ENCODE measurements at places on chromosomes 11 and 22.

DNA sequence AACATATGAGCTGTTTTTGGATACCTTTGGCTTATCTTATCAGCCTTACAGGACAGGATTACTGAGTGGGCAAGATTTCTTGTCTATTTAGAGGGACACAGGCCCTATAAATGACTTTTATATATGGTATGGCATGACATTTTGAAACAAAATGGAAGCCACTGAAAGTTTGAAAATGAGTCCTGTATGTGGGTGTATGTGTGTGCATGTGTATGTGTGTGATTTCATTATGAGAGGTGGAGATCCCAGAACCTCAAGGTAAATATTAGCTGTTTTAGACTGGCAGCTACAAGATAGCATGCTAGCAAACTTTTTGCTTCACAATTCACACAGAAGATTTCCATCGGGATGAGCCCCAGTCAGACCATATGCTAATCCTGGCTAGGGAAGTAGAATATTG is 970.5 kb upstream of the CCDC90B start:
- DNase-seq = no peak

DNA sequence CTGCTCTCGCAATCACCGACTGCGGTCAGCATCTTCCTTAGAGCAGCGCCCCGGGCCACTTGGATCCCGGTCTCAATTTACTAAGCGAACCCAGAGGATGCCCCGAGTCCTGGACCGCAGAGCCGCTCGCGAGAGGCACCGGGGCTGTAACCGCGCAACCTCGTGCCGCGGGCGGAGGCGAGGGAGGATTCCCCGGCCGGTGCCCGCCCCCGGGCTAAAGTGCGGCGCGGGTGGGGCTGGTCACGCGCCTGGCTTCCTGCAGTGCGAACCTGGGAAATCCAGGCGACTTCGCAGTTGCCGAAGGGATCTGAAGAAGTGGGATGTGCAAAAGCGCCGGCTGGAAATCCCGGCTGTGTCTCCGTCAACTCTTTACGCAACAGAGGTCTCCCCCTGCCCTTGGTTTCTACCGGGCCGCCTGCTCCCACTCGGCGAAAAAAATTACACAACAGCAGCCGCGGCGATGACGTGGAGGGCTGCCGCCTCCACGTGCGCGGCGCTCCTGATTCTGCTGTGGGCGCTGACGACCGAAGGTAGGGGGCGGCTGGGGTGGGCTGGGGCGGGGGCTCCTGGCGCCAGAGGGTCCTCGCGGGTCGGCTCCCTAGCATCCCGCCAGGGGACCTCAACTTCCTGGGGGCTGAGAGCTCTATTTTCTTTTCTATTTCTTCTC is at the start of gene NCR3LG1:
TSS of gene NCR3LG1 (plus strand) at position 291 of the 667 bp plus-strand sequence. CDS start at position 461, 170 bp downstream.
- DNase-seq = peak; percentile 33

DNA sequence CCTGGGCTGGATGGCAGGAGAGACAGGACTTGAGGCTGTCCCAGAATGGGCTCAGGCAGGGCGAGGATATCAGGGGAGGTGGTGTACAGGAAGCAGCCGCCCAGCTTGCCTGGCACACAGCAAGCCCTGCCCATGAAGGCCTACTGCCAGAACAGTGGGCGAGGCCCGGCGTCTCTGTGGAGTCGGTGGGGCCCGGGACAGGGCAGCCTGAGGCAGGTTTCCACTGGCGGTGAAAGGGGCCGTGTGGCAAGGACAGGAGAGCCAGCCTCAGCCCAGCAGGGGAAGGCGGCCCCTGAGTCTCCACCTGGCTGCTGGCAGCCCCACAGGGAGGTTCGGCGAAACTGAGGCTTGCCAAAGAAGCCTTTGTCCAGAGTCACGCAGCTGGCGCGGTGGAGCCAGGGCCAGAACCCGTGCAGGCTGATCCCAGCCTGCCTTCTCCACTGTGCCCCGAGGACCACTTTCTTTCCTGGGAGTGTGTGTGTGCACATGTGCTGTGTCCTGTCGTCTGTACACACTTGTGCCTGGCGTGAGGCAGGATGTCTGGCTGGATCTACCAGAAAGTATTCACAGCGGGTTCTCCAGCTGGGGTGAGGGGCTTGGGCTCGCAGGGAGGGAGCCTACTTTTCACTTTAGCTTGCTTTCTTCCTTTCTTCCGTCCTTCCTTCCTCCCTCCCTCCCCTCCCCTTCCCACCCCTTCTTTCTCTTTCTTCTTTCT is 1.2 kb downstream of the TSPO start:
- peak; percentile 52 for DNase-seq

DNA sequence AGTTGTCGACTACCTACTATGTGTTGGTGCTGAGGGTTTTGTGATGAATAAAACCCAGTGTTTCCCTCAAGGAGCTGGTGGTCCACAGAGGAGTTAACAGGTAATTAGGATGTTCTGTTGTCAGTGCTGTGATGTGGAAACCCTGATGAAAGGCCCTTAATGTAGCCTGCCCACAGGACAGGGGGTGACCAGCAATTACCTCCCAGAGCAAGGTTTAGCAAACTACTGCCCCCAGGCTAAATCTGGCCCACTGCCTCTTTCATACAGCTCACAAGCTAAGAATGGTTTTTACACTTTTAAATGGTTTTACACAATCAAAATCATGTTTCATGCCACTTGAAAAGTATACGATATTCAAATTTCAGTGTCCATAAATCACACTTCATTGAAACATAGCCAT is 536.2 kb downstream of the MIAT start:
- no peak for DNase-seq

DNA sequence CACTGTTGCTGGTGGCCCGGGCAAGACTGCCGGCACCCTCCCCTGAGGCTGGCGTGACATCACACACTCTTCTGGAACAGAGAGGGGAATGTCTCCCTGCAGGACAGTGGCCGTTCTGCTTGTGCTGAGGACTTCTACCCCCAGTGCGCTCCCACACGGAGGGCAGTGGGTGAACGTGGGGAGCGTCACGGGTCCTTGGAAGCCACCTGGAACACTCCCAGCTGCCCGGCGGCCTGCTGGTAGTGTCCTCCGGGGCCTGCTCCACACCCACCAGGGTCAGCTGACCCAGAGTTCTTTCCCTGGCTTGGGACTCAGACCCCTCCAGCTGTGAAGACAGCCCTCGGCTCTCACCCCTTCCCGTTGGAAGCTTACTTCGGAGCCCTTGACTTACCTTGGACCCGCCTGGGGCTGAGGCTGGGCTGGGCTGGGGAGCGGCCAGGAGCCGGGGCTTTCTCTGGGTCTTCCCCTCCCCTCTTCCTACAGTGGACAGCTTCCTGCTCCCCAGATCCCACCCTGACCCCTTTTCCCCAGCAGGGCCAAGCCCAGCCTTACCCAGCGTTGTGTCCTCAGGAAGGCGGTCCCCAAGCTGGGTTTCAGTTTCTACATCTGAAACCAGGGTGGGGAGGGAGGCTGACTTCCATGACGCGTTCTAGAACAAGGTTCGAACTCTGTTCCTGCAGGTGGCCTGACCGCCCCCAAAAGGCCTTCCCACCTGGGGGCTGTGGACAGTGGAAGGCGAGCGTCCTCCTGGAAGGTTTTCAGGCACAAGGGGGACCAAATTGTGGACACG is 14.8 kb upstream of the GAL start:
- DNase-seq = no peak

DNA sequence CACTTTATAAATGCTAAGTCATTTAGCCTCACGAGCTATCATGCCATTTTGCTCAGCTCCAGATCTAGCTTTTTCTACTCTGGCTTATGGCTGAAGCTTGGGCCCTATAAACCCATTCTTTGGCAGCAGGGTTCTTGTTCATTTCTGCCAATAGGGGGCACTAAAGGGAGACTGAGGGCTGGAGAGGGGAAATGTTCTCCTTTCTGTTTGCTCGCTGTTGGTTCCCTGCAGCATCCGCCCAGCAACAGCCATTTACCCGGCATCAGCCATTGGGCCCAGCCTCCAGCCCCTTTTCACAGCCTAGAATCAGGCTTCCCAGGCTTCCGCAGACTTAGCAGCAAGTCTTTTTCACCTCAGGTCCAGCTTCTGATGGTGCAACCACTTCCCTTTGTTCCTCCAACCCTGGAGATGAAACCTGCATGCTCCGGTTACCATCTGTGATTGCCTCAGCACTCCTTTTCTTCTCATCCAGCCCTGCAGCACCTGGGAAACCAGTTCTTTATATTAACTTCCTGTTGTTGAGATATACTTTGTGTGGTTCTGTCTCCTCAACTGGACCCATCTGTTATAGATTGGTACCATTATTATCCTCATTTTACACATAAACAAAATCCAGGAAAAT is 4.2 kb upstream of the ME3 start:
- DNase-seq = no peak

DNA sequence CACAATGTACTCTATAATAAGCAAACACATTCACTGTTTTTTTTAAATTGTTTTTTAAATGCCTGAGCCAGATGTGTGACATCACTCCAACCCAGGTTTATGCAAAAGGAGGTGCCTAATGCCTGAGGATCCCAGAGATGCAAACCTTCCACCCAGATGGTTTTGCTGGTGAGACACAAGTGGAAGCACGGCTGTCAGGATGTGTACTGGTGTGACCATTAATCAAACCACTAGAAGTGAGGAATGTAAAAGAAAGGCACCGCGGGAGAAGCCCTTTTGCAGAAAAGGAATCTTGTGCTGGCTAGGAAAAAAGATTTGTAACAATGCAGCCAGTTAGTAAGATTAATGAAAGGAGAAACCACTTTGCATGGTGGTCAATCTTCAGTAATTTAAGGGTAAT is 407.4 kb downstream of the LARGE1 start:
- DNase-seq = no peak

GRCh38 chr22:47213571-47214230 is 451.3 kb downstream of the TBC1D22A start:
- peak; percentile 10 for DNase-seq

DNA sequence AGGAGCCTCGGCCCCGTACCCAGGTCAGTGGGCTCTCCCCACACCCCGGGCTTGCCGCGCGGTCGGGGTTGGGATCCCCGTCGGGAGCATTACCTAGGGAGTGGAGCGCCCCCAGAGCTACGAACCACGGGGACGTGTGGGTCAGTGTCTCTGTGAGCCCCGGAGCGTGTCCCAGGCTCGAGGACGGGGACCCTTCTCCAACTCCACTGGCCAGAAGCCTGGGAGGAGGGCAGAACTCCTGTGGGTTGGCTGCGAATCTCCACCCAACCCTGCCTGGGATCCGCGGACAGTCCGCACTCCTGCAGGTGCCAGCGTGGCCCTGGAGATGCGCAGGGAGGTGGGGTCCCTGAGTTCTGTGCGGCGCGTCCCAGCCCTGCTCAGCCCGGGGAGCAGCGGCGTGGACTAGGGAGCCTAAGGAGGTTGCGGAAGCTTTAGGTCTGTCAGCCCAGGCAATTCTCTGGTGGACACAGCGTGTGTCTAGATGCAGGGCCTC is 346 bp downstream of the PPFIBP2 start:
- DNase-seq = no peak

DNA sequence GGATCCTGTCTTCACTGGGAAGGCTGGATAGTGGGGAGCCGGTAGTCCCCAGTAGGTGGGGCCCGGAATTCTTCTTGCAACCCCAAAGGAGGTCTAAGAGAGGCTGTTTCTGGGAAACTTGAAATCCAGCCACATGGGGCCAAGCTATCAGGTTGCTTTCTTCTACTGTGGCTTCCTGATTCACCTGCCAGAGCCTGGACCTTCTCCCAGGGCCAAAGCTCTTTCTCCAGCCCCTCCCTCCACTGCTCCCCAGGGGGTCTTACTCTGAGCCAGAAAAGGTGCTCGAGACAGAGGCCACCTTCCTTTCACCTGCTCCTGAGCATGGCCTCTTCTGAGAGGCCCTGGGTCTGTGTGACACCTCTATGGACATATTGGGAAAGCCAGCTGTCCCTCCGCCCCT is 9.1 kb downstream of the TST start:
- DNase-seq = no peak

DNA sequence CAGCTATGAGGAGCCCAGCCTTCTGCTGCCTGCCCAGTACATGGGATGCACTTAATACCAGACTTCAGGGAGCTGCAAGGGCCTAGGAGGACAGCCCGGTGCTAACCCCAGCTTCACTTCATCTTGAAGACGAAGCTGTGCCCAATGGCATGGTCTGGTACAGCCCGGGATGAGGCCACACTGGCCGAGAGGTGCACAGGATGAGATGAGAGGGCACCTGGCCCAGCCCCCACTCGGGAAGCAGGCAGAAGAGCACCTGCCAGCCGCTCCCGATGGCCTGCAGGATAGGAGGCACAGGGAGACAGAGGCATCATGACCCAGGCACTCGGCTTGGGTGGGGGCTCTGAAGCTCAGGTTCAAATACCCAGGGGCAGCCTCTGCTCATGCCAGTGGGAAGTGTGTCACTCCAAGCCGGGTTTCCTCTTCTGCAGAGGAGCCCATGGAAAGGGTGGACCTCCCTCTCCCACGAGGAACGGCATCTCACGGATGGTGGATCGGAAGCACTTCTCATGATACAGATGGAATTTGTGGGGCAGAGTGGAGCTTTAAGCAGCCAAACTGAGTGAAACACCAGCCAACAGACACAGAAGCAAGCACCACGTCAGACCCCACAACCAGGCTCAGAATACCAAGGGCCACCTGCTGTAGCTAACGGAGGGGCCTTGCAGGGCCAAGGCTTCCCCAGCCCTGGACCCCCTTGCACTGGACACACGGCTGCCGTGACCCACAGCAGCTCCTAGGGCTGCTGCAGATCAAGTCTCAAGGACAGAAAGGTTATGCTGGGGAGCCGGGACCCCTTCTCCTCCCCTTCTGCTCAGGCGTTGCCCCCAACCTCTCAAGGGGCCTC is 875.2 kb downstream of the BRD1 start:
- no peak for DNase-seq

- no peak for DNase-seq
Observed at GRCh38 chr11:111604392-111605009, 2.3 kb downstream of the SIK2 start.

DNA sequence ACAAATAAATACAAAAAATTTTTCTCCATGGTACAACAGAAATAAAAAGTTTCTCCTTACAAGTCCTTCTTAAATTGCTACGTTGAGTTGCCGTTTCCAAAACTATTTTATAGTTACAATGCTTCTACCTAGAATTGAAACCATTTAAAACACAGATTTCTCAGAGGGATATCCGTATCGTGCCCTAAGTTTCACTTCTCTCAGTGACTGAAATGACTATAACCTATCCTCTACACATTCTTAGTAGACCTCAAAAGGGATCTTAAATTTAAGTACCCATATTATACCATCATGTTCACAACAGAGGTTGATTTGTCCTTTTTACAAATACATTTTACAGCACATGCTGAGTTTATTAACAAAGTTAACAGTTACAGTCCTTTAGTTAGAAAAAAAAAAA is 44.1 kb downstream of the USP28 start:
- DNase-seq = no peak

DNA sequence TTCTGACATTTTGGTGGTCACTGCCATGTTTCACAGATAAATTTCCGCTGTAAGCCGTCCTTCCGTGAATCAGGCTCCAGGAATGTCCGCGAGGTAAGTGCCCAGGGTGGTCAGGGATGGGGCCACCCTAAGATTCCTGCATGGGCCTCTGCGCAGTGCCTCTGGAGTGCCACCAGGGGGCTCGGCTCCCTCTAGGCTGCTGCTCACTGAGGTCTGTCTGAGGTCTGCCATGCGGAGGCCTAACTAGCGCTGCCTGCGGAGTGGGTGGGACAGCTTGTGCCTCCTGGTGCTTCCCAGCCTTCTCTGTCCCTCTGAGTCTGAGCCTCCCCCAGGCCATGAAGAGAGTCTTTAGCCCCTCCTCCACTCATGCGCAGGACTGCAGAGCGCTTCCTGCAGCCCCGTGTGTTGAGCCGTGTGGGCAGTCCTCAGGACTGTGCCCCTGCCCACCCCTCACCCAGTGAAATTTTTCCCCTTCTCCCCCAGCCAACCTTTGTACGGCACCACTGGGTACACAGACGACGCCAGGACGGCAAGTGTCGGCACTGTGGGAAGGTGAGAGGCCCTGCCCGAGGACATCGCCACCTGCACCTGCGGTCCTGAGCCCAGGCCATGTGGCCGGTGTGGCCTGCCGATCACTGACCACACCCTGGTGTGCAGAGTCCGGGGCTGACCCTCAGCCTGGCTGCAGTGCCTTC is 11.9 kb upstream of the MDK start:
- DNase-seq = no peak

Measured in stimulated activated CD4-positive, alpha-beta T cell treated with anti-CD3 and anti-CD28 coated beads, Interleukin-12 subunit alpha, Interleukin-12 subunit beta, amount 100 ng/mL, for 24 hours (primary cell).